Activated naive CD8-positive, alpha-beta T cell treated with anti-CD3 and anti-CD28 coated beads, Interleukin-2, amount 10 ng/mL, durations not matched to agents 7 days and 5 days (primary cell): ENCODE measurements at places on chromosomes 6 and 20. TPM values are rescaled to one million over a fixed set of nuclear protein-coding genes. Genes with fewer than 3 reads are reported as not detected.

DNA sequence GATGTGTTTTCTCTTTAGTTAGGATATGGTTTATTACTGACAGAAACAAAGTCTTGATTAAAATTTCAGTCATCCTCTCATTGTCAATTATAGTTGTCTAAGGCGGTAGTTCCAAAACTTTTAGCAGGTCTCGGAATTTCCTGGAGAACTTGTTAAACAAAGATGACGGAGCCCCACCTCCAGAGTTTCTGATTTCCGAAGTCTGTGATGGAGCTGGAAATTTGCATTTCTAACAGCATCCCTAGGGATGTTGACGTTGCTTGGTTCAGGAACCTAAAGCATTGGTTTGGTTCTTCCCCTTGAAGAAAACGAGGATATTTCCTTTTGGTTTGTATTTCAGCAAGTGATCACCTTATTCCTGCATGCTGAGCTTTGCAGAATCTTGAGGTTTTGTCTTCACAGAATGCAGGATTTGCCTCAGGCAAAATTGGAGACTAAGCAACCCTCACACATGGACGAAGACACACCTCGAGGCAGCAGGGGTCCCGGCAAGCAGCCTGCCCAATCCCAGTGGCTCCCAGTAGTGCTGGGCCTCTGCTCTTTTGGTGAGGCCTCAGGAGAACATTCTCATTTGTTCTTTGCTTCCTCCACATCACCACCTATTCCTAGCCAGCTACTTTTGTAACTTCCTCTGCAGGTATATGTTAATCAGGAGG lies 187.1 kb upstream of the PHACTR1 start:
- H3K4me3 ChIP-seq, result no peak overlapping the region
- H3K36me3 ChIP-seq, result no peaks in the 10 kb centered on the region
- peaks cover 6% of the 10 kb centered on the region for H3K27me3 ChIP-seq
- DNase-seq, result no peak
- H3K4me1 ChIP-seq, result no peaks in the 10 kb centered on the region

DNA sequence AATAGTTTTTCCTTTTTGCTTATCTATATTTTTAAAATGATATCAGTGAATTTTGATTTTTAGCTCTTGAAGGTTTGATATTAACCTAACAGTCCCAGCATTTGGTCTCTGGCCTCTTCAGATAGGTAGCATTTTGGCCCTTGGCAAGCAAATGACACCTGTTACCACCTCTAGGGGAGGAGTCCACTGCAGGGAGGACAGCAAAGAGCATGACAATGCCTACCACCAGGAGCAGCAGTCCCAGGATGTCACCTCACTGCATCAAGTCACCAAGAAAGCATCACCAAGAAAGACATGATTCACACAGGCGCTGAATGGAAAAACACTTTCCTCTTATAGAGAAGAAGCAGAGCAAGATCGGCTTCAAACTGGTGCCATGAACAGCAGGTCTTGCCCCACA lies 224.3 kb downstream of the UBE3D start:
- no peak overlapping the region for H3K4me3 ChIP-seq
- H3K27me3 ChIP-seq, result no peaks in the 10 kb centered on the region
- H3K27ac ChIP-seq, result no peak overlapping the region
- no peak for DNase-seq
- no peaks in the 10 kb centered on the region for H3K4me1 ChIP-seq

Gene ALDH5A1
- total RNA-seq, result 6.9 TPM

- DNase-seq, result no peak
- H3K27ac ChIP-seq, result peak overlapping the region; percentile 6
- no peaks in the 10 kb centered on the region for H3K36me3 ChIP-seq
- no peaks in the 10 kb centered on the region for H3K27me3 ChIP-seq
These were observed 39.5 kb downstream of the FAM110A start for GRCh38 chr20:872855-873520.

Gene TMEM151B
- total RNA-seq, result not detected

Gene UST
- 2.9 TPM for total RNA-seq

GRCh38 chr6:77456531-77457248 lies 6.6 kb downstream of the HTR1B start:
- DNase-seq, result no peak
- no peak overlapping the region for H3K27ac ChIP-seq
- H3K4me1 ChIP-seq, result no peaks in the 10 kb centered on the region
- peaks cover 15% of the 10 kb centered on the region for H3K27me3 ChIP-seq
- H3K36me3 ChIP-seq, result no peaks in the 10 kb centered on the region
- no peak overlapping the region for H3K4me3 ChIP-seq

DNA sequence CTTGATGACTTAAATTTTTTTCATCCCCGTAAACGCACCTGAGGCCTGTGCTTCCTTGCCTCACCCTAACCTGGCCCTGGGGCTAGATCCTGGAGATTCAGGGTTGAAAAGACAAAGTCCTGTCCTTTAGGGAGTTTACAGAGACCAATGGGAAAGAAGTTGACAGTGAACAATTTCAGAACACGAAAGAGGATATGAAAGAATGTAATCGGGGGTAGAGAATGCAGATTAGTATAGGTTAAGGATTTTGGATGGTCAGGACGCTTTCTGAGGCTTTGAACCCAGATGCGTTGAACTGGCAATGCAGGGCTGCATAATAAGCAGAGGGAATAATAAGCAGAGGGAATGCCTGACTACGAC lies 1.7 kb upstream of the FBXO5 start:
- no peak for DNase-seq
- peaks cover 26% of the 10 kb centered on the region for H3K4me1 ChIP-seq
- H3K4me3 ChIP-seq, result peak overlapping the region; percentile 99
- H3K27ac ChIP-seq, result peak overlapping the region; percentile 99
- no peaks in the 10 kb centered on the region for H3K27me3 ChIP-seq
